CD8-positive, alpha-beta T cell (primary cell): ENCODE measurements at places on chromosomes 1 and 21. TPM values are rescaled to one million over a fixed set of nuclear protein-coding genes. Genes with fewer than 3 reads are reported as not detected.

The PTAFR gene
- 0.08 TPM for total RNA-seq

The LHX8 gene
- total RNA-seq: not detected

The TNNT2 gene
- total RNA-seq: not detected

The TDRD5 gene
- total RNA-seq: not detected

The LAD1 gene
- total RNA-seq: not detected

The GUCA2A gene
- total RNA-seq: not detected

The LRRC8C gene
- 26.7 TPM for total RNA-seq

The AMY2A gene
- total RNA-seq: not detected

The CD53 gene
- total RNA-seq: 205 TPM

The DIRAS3 gene
- not detected for total RNA-seq

The TP73 gene
- total RNA-seq: not detected

The TTLL7 gene
- not detected for total RNA-seq

The LCE1B gene
- total RNA-seq: not detected
